ENCODE measurements at places on chromosomes 16 and 17.

DNA sequence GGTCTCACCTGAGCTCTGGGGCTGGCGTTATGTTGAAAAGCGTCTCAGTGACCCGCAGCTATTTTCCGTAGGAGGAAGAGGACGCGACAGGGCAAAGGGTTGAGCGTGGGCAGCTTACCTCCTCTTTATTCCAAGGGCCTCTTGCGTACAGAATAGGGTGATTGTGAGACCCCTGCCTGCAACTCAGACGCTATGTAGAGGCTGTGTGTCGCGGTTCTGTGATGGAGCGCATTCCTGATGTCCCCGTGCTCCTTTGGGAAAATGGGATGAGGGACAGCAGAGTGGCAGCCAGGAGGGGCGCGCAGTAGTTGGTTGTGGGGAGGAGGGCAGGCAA, 531 bp upstream of the CDH8 start:
- DNase-seq, result no peak

- peak; percentile 26 for DNase-seq
These were observed 263.8 kb downstream of the CDH11 start for GRCh38 chr16:64858076-64858475.

DNA sequence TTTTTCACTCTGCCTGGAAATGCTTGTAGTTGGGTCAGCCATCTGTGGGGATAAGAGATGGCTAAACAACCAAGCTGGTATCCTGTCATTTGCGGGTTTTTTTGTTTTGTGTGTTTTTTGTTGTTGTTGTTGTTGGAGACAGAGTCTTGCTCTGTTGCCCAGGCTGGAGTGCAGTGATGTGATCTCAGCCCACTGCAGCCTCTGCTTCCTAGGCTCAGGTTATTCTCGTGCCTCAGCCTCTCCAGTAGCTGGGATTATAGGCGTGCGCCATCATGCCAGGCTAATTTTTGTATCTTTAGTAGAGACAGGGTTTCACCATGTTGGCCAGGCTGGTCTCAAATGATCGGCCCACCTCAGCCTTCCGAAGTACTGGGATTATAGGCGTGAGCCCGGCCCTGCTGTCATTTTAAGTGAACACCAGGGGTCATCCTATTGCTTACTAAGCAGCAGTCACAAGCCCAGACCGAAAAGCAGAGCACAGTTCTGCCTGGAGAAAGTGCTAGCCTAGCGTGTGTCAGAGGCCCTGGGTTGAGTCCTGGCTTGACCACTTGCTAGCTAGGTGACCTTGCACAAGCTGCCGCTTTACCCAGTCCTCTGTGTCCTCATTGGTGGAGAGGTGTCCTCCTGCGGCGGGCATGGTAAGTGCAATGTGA, 4.6 kb downstream of the SMCR8 start:
- DNase-seq, result peak; percentile 77

DNA sequence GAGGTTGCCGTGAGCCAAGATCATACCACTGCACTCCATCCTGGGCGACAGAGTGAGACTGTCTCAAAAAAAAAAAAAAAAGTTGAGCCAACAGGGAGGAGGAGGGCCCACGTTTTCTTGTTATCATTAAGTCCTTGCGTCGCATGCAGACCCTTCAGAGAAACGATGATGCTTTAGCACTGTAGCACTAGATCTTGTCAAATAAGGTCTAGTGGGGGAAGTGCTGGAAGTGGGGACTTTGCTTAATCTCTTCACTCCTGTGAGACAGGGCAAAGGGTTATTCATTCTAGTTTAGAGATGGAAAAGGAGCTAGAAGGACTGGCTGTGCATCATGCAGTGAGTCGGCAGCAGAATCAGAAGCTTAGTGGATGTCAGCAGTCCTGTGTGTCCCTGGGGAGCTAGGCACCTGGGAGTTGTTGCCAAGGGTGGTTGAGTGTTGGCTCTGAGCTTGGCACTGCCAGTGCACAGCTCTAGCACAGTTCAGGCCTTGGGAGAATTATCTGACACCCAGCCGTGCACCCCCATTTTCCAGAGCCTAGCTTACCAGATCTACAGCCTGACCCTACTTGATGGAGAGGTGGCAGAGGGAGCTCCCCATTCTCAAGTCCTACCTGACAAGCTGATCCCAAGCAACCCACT, 33.4 kb upstream of the TBX2 start:
- DNase-seq, result no peak

GRCh38 chr17:33205552-33205951, 87.5 kb downstream of the ASIC2 start:
- DNase-seq, result no peak

DNA sequence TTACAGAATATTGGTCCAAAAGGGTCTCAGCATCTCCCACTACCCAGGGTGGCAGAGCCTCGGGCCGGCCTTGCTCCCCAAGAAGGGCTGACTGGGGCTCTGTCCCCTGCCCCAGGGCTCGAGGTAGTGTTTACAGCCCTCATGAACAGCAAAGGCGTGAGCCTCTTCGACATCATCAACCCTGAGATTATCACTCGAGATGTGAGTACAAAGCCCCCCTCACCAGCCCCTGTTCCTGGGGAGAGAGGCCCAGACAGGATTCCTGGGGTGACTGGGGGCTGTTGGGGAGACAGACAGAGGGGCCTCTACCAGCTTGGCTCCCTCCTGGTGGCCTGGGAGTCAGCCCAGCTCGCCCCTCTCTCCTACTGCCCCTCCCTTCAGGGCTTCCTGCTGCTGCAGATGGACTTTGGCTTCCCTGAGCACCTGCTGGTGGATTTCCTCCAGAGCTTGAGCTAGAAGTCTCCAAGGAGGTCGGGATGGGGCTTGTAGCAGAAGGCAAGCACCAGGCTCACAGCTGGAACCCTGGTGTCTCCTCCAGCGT, 6.1 kb upstream of the NLRC5 start:
- no peak for DNase-seq

GRCh38 chr16:57530104-57530521, 6.3 kb downstream of the CCDC102A start:
- DNase-seq, result peak; percentile 38

DNA sequence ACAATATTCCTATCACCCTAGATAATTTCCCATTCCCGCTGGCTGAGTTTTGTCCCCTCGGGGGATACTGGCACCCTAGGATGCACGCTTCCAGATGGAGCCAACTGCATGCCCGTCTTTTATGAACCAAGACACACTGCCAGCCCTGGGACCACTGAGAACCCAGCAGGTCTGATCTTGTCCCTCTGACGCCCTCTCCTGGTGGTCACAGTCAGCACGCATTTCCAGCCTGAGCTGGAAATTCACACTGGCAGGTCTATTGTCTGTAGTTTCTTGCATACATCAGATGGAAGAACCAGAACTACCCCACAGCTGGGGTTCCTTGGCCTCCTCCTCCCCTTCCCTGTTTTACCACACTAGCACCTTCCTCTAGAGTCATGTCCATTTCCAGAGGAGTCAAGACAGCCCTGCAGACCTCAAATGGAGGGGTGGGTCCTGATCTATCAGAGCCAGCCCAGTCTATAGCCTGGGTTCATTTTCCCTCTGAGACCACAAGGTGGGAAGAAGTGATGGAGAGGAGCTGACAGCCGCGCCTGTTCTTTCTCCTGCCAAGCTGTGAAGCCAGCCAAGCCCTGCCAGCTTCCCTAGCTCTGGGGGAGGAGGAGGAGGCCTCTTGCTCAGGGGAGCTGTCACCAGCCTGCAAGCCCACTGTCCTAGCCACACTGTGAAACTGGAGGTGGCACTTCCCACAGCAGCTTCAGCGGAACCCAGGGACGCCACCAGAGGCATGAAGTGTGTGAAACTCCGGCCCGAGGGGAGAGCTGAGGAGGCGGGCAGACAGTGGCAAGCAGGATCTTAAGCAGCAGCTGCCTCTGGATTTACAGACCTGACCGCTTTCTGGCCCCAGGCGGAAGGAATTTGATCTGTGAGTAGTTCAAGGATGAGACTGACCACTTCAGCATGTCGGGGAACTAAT, 29.3 kb downstream of the MXRA7 start:
- DNase-seq, result peak; percentile 61

DNA sequence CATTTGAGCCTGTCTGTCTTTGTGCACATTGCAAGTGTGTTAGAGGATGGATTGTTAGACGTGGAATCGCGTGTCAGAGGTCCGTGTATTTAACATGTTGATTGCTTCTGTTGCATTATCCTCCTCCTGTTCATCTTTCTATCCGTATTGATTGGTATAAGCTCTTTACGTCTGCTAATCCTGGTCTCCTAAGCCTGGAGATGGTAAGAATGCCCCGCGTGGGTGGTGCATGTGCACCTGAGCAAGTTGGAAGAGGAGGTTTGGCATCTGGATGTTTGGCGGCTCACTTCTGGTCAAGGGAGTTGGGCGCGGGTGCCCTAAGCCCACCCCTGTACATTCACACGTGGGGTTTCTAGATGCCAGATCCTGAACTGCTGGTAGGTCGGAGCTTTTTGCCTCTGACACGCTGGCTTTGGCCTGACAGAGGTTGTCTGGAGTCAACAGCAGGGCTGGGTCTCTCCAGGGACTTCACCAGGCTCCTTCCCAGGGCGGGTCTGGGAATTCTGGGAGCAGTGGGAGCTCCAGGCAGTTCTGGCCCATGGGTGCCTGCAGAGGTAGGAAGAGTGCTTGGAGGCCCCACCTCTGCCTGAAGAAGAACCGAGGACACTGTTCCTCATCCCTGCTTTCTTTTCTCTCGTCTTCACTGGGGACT, 107.3 kb downstream of the OR1D5 start:
- DNase-seq, result no peak

DNA sequence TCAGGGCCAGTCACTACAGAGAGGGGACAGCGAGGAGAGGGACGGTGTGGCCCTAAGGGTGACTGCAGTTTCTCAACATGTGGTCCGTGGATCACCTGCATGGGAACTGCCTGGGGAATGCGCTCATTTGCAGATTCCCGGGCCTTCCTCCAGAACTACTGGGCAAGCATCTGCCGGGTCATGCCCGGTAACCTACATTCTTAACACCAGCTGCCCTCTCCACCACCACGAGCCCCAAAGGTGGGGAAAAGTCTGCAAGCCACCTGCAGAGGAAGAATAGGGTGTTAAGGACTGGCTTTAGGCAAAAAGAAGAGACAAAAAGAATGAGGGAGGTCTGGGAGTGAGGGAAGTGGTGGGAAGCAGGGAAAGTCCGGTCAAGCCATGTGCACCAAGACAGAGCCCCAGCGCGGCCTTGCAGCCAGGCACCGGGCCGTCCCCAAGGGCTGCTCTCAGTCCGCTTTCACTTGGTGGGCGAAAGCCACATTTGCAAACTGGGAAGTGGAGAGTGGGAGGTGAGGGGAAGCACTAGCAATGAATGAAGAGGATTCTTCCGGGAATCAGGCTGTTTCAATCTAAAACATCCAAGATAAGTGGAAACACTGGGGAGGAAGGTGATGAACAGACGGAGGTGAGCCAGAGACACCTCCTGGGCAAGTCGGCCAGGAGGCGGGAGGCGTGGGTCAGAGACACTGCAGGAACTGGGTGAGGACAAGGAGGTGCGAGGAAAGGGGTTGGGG, 70.3 kb downstream of the N4BP1 start:
- no peak for DNase-seq

DNA sequence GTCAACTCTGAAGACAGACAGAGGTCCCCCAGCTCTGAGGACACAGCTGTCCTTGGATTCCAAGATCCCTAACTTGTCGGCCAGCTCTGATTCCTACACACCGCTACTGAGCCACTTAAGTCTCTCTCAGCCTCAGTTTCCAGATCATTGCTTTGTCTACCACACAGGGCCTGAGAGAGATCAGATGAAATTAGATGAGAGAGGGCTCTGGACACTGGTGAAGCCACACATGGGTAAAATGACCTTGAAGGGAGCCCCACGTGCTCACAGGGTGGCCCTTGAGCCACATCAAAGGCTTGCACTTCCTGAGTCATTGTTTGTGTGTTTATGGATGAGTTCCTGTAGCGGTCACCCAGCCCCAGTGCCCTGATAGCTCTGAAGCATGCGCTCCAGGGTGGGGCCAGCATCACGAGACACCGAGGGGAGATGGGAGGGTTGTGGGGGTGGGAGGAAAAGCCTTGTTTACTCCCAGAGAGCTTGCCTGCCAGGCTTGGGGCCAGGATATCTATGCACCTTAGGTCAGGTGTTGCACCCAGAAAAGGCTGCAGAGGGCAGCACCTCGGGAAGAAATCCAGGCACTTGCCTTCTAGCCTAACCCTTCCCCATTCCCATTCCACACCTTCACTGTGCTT, 32.7 kb upstream of the SLC6A2 start:
- no peak for DNase-seq

- DNase-seq, result no peak
These were observed 2.6 kb upstream of the PPM1E start for GRCh38 chr17:58753026-58753425.

DNA sequence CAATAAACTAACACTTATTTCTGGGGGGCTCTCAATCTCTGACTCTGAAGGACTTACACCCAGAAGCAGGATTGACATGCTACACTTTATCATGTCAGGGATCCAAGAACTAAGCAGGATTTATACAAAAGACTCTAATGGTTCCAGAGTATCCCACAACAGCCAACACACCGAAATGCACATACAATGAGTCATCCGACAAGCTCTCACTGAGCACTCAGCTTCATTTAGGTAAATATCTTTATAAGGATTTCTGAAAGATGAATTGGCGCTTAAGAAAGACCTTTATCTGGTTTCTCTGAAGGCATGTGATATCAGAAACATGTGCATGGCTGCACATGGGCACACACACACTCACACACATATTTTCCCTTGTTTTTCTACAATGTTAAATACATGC, 77.2 kb downstream of the TOX3 start:
- DNase-seq, result no peak

DNA sequence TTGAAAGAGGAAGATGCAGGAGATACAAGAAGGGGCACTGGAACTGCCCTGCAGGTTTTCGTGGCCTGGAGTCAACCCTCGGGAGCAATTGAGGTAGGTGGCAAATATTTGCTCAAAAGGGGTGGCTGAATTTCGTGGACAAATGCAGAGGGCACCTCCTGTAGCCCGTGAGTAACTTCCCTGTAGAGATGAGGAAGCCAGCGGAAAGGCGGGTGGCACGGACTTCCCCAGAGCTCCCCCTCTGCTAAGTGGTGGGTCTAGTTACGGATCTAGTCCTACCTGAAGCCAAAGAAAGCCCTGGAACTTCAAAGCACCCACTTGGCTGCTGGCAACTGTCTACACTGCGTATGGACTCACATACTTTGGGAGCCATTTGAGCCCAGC, 1.0 kb upstream of the ATP2C2 start:
- no peak for DNase-seq

- DNase-seq, result no peak
These were observed 515 bp downstream of the CBFA2T3 start for GRCh38 chr16:88976366-88977017.

DNA sequence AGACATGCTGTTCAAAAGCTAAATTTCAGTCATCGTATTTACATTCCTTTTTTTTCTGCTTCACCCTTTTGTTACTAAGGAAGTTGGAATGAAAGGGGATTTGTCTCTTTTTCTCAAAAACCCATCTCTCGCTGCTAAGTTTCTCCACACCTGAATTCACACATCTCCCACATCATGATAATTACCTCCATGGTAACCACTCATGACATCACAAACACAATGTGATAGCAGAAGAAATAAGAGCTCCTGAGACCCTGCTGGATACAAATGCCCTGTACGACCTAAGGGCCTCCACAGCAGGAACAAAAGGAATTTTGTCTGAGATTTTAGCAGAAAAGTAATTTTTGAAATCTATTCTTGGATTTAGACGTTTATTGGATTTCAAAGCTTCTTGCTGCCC, 82.6 kb upstream of the GNAO1 start:
- no peak for DNase-seq

- no peak for DNase-seq
These were observed 141.5 kb downstream of the TOX3 start for GRCh38 chr16:52405441-52405840.

- no peak for DNase-seq
These were observed 45.1 kb downstream of the AHSP start for GRCh38 chr16:31572821-31573220.

GRCh38 chr17:18888766-18889290, 30.9 kb downstream of the PRPSAP2 start:
- DNase-seq, result no peak

GRCh38 chr17:79042421-79043190, 18.6 kb downstream of the C1QTNF1 start:
- DNase-seq, result peak; percentile 65

GRCh38 chr17:73718362-73718761, 74.1 kb upstream of the SDK2 start:
- no peak for DNase-seq
